ENCODE measurements at places on chromosomes 12 and 14. TPM values are rescaled to one million over a fixed set of nuclear protein-coding genes. Genes with fewer than 3 reads are reported as not detected.

DNA sequence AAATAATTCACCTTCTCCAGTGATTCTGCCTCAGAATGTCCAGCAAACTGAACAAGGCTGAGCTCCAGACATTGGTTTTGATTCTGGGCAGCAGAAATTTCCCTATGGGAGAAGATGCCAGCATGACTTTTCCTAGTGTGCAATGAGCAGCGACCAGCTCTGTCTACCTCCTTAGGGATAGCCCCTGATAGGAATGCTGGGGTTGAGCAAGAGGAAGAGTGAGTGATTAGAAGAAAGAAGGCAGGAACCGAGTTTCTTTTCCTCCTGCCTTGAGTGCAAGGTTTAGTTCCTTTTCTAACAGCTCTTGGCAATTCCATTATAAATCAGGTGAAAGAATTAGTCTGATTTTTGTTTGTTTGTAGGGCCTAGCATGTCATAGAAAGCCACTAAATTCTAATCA is 379.0 kb downstream of the DAD1 start:
- H3K36me3 ChIP-seq: no peaks in the 10 kb centered on the region
- H3K27ac ChIP-seq: no peak overlapping the region
- no peaks in the 10 kb centered on the region for H3K27me3 ChIP-seq
- H3K4me1 ChIP-seq: no peaks in the 10 kb centered on the region

- no peak for DNase-seq
- H3K4me3 ChIP-seq: no peak overlapping the region
- no peaks in the 10 kb centered on the region for H3K27me3 ChIP-seq
Observed at GRCh38 chr12:53151039-53151438, 29.5 kb upstream of the ZNF740 start.

The TGM1 gene
- 12.3 TPM for total RNA-seq

GRCh38 chr12:52351196-52352059 is 15.9 kb downstream of the KRT85 start:
- peaks cover 6% of the 10 kb centered on the region for H3K27me3 ChIP-seq
- H3K27ac ChIP-seq: no peak overlapping the region
- H3K4me3 ChIP-seq: no peak overlapping the region
- H3K4me1 ChIP-seq: no peaks in the 10 kb centered on the region
- no peaks in the 10 kb centered on the region for H3K36me3 ChIP-seq

The RERG gene
- total RNA-seq: 19.6 TPM

GRCh38 chr12:57110104-57111030 is 795 bp downstream of the STAT6 start:
- H3K36me3 ChIP-seq: peaks cover 39% of the 10 kb centered on the region
- no peaks in the 10 kb centered on the region for H3K27me3 ChIP-seq
- peak overlapping the region; percentile 99 for H3K27ac ChIP-seq

GRCh38 chr14:93655078-93655750 is 133.1 kb downstream of the PRIMA1 start:
- no peak overlapping the region for H3K4me3 ChIP-seq
- no peaks in the 10 kb centered on the region for H3K36me3 ChIP-seq
- peaks cover 8% of the 10 kb centered on the region for H3K27me3 ChIP-seq
- DNase-seq: no peak
- no peaks in the 10 kb centered on the region for H3K4me1 ChIP-seq

- no peaks in the 10 kb centered on the region for H3K4me1 ChIP-seq
- no peak for DNase-seq
- H3K27me3 ChIP-seq: no peaks in the 10 kb centered on the region
Observed at GRCh38 chr12:1422604-1423315, 171.6 kb downstream of the FBXL14 start.

The SYNDIG1L gene
- total RNA-seq: 2.9 TPM

DNA sequence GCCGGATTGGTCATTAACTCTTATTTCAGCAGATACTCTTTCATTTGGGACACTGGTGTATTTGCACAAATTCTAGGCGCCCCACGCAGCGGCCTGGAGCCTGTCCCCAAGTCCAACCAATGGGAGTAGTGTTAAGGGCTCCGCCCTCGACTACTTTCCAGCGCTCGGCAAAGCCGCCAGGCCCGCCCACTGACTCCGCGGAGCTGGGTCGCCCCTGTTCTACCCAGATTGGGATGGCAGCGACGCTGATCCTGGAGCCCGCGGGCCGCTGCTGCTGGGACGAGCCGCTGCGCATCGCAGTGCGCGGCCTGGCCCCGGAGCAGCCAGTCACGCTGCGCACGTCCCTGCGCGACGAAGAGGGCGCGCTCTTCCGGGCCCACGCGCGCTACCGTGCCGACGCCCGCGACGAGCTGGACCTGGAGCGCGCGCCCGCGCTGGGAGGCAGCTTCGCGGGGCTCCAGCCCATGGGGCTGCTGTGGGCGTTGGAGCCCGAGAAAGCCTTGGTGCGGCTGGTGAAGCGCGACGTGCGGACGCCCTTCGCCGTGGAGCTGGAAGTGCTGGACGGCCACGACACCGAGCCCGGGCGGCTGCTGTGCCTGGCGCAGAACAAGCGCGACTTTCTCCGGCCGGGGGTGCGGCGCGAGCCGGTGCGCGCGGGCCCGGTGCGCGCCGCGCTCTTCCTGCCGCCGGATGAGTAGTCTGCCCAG is at the start of gene ACOT6:
TSS of gene ACOT6 (plus strand) at position 179 of the 707 bp plus-strand sequence. CDS start at position 234, 55 bp downstream.
- H3K4me3 ChIP-seq: peak within 1 kb of the TSS; percentile 68
- peak; percentile 91 for DNase-seq
- H3K4me1 ChIP-seq: no peaks in the 10 kb centered on the region
- H3K27ac ChIP-seq: peak within 1 kb of the TSS; percentile 84
- no peaks in the 10 kb centered on the region for H3K36me3 ChIP-seq

The AQP2 gene
- not detected for total RNA-seq

Data from upper lobe of right lung (tissue), 1 donor.